CD4-positive, CD25-positive, alpha-beta regulatory T cell (primary cell): ENCODE measurements at places on chromosomes 7 and 10. TPM values are rescaled to one million over a fixed set of nuclear protein-coding genes. Genes with fewer than 3 reads are reported as not detected.

- DNase-seq: no peak
- H3K4me3 ChIP-seq: no peak overlapping the region
- H3K4me1 ChIP-seq: no peaks in the 10 kb centered on the region
- H3K27ac ChIP-seq: no peak overlapping the region
- H3K36me3 ChIP-seq: peaks cover 14% of the 10 kb centered on the region
These were observed 139.7 kb downstream of the ATE1 start for GRCh38 chr10:121788115-121788514.

Gene INA
- not detected for total RNA-seq

DNA sequence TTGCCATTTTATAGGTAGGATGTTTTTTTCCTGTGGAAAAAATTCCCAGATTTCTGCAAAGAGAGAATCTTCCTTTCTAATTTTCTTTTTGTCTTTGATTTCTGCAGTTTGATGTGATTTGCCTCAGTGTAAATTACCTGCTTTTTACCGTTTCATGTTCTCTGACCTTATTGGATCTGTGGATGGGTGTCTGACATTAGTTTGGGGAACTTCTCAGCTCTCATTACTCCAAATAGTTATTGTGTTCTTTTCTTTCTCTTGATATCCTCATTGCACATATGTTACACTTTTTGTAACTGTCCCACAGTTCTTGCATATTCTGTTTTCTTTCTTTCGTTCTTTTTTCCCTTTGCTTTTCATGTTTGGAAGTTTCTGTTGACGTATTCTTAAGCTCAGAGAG, 28.5 kb downstream of the NACAD start:
- peak overlapping the region; percentile 48 for H3K27ac ChIP-seq
- DNase-seq: no peak
- peaks cover 49% of the 10 kb centered on the region for H3K4me1 ChIP-seq
- H3K4me3 ChIP-seq: peak overlapping the region; percentile 8

- peaks cover 5% of the 10 kb centered on the region for H3K27me3 ChIP-seq
- no peak overlapping the region for H3K27ac ChIP-seq
- DNase-seq: no peak
These were observed 120.7 kb downstream of the MKX start for GRCh38 chr10:27624941-27625340.

DNA sequence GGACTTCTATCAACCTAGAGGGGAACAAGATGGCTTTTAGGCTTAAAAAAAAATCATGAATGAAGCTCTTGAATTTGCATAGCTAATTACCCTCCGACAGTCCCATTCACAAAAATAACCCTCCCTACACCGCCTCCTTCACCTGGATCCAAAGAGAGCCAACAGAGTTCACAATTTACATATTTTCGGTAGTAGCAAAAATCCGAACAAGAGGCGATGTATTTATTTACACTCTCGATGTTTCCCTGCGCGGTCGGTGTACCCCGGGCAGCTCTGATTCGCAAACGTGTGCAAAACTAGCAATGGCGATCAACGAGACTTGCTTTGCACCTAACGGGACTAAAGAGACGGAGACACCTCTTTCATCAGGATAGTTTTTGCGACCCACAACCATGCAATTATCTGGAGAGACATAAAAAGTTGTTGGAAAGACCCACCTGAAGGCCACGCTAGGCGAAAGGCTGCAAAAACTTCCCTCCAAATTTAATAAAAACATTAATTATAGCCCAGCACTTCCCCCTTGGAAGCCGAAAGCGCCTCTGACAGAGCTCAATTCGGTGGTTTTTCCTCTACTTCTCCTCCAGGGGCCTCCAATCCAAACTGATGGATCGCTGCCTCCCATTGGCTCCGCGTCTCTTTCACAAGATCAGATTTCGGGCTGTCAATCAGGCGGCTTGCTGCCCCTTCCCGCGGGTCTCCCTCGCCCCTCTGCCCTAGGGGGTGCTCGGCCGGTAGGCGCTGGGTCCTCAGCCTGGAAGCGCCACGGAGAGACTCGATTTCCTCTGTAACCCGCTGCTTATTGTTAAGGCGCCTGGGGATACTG, at the start of gene ETV1:
ETV1 (minus strand) TSS at position 541 of the 823 bp plus-strand sequence. CDS start 614 bp downstream, outside the sequence.
- H3K27ac ChIP-seq: no peak within 1 kb of the TSS
- H3K27me3 ChIP-seq: peaks cover 6% of the 10 kb centered on the region
- H3K36me3 ChIP-seq: no peaks in the 10 kb centered on the region
- peak within 1 kb of the TSS; percentile 64 for H3K4me3 ChIP-seq
